Stimulated activated CD4-positive, alpha-beta T cell treated with anti-CD3 and anti-CD28 coated beads, Interleukin-15, amount 100 ng/mL, for 1 hour (primary cell): ENCODE measurements at places on chromosomes 2 and 18.

DNA sequence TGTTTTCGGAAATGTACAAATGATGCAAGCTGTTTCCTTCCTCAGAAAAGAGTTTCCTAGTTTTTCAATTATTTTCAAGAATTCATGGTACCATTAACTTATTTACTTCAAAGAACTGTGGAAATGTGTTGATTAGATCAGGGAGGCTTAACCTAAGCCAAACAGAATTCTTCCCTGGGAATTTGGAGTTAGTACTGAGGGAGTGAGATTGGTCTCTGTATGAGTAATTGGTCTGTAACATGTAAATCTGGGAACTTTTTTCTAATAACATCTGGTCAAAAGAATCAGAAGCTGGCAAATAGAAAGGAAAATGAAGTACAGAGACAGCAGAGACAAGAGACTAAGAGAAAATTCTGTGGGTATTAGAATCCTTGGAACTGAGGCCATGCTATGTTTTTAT, 145.8 kb downstream of the BABAM2 start:
- no peak for DNase-seq

DNA sequence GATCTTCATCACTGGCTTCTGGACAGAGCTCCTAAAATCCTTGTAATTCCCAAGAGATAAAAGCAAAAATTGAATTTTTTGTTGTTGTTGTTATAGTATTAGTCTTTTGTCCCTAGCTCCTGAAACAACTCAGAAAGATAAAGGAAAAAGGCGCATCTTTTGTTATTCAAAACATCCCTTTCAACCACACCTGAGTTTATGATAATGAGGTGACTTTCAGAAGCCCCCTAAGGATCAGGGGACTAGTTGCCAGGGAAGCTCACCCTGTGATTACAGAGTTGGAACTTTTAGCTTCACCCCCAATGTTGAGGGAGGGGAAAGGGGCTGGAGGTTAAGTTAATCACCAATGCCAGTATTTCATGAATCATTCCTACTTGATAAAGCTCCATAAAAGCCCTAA, 10.3 kb upstream of the CERKL start:
- DNase-seq, result no peak

- no peak for DNase-seq
These were observed 215.3 kb upstream of the GULP1 start for GRCh38 chr2:188076149-188077056.

GRCh38 chr2:168798076-168798887, 4.2 kb upstream of the NOSTRIN start:
- DNase-seq, result no peak

DNA sequence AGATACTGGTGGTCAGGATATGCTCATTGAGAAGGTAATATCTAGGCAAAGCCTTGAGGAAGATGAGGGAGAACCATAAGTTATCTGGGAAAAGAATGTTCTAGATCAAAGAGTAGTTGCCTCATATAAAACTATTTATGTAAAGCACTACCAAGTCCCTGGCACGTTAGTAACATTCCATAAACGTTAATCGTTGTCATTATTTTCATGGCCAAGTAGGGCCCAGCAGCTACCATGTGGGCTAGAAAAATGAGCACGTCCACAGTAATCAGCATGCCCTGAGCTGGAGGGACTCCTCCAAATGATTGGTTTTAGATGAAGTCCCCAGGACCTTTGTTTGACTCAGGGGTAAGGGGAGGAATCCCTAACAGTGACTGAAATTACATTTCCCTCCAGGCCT, 32.7 kb upstream of the AFTPH start:
- DNase-seq, result no peak

GRCh38 chr2:109089602-109090300, 39.3 kb upstream of the SH3RF3 start:
- DNase-seq, result no peak

DNA sequence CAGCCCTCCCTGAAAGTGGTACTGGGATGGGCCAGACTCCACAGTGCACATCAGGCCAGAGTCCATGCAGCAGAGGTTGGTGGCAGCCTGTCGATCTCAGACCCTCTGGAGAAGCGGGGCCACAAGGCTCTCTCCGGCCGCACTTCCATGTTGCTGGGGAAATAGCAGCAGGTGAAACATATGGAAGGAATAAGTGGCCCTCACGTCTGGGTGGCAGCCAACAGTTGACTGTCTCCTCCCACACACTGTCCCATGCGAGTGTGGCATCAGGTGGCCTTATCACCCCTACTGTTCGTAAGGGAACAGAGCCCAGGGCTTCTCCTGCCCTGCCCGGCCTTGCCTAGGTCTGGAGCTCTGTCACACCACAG, 58.1 kb upstream of the FOSL2 start:
- no peak for DNase-seq

- DNase-seq, result no peak
These were observed 503.9 kb downstream of the IRS1 start for GRCh38 chr2:226295681-226296080.

GRCh38 chr2:70603066-70603465, 49.4 kb upstream of the TGFA start:
- no peak for DNase-seq

DNA sequence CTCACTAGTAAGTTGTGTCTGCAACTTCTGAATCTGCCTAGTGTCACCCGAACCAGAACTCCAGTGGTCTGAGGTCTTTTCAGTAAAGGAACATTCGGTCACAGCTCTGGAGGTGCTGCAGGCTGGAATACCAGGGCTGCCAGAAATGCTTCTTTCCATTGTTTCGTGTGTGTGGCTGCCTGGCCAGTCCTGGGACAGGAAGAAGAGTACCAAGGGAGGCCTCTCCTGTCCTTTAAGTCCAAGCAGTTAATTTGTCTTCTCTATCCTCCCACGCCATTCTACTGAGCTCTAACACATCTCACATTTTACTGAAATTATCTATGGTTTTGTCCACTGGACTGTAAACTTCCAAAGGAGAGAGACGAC, 196.0 kb downstream of the LNPK start:
- DNase-seq, result no peak
